ENCODE measurements at places on chromosomes 16 and 17.
A peak's percentile ranks its signal among the peaks of the same experiment; 100 is the strongest.

DNA sequence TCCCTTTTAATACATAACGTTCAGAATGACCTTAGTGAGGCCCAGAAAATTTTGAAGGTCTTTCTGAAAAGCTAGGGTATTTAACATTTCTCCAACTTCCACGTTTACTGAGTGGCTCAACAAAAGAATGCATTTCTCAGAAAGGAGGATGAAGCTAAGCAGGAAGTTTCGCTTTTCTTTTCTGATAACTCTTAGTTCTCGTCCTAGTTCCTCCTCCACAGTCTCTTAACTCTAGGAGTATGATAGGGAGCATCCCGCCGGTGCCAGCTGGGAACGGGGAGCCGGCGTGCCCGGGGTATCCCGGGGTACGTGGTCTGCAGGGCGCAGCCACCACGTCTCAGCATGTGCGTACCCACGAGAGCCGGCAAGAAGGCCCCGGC is 363 bp downstream of the KARS1 start:
- DNase-seq = no peak

- no peak for DNase-seq
Measured at GRCh38 chr17:80706463-80706867, 161.8 kb downstream of the RPTOR start.

GRCh38 chr17:38598536-38598935 is 7.2 kb downstream of the SRCIN1 start:
- DNase-seq = peak; percentile 78

DNA sequence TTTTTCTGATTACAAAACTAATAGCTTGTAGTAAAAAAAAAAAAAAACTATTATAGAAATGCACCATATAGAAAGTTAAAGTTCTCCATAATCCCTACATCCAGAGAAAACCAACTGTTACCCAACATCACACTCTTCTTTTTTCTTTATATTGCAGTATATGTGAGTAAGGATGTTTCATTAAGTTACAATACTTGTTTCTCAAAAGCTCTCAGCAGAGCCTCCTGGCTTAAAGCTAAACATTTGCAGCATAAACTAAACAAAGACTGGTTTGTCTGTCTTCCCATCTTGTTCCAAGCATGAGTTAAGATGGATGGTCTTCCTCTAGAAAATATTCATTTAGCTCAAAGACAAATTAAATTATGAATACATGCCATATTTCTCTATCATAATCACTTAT is 25.2 kb downstream of the GRB2 start:
- no peak for DNase-seq

GRCh38 chr17:81347437-81347836 is 47.8 kb upstream of the BAHCC1 start:
- DNase-seq = no peak

- no peak for DNase-seq
Measured at GRCh38 chr16:26070302-26071100, 378.7 kb downstream of the HS3ST4 start.

- DNase-seq = no peak
Measured at GRCh38 chr16:31129568-31130335, 5.8 kb downstream of the PRSS8 start.

GRCh38 chr17:16988749-16989229 is 16.9 kb upstream of the TNFRSF13B start:
- DNase-seq = no peak

DNA sequence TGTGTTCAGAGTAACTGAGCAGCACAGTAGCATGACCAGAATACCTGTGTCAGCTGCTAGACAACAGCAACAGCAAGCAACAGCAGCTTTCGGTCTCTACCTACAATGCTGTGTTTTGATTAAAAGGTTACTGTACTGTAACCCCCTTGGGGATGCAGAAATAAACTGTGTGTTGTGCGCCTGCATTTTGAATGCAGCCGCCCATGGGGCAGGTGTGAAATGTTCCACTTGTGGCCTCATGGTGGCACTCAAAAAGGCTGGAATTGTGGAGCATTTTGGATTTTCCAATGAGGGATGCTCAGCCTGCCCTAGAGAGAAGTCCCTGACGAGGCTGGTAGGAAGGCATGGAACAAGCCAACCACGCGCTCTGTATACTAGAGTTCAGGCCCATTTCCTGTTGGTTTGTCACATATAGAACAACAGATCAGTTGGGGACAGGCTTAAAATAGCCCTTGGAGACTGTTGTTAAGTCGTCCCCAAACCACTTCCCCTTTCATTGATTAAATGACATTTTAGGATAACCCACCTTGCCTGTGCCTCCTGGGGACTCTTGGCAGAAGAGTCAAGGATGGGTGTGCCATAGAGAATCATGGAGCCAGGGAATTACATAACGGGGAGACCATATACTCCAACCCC is 27.1 kb downstream of the SCPEP1 start:
- DNase-seq = no peak

DNA sequence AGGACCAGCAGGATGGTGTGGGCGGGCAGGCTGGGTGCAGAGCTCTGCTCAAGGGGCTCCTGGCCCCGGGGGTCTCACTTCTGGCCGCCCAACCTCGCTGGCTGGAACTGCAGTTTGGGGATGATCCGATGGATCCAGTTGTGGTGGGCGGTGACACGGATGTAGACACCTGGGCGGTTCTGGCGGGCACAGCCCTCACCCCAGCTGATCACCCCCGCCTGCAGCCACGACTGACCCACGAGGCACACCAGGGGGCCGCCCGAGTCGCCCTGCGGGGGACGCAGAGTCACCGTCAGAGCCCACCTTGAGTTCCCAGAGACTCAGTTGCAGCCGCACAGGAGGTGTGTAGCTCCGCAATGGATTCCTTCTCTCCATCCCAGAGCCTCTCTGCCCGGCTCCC is 7.5 kb downstream of the PRSS27 start:
- DNase-seq = no peak

DNA sequence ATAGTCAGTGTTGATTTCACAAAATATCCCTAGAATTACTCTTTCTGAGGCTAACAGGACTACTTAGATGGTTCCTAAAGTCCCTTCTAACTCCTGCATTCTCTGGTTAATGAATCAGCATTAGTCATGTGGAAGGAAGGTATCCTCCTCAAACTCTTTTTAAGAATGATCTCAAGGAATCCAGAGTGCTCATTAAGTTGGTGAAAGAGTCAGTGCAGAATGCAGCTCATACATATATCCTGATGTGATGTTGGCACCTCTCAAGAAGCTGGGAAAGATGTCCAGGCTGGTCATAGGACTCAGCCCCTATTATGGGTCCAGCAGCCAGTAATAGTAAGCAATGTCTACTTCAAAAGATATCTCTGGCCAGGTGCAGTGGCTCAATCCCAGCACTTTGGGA is 65.5 kb downstream of the PIGL start:
- DNase-seq = no peak

GRCh38 chr17:77281904-77282367 is 141.2 kb downstream of the SEC14L1 start:
- DNase-seq = no peak

DNA sequence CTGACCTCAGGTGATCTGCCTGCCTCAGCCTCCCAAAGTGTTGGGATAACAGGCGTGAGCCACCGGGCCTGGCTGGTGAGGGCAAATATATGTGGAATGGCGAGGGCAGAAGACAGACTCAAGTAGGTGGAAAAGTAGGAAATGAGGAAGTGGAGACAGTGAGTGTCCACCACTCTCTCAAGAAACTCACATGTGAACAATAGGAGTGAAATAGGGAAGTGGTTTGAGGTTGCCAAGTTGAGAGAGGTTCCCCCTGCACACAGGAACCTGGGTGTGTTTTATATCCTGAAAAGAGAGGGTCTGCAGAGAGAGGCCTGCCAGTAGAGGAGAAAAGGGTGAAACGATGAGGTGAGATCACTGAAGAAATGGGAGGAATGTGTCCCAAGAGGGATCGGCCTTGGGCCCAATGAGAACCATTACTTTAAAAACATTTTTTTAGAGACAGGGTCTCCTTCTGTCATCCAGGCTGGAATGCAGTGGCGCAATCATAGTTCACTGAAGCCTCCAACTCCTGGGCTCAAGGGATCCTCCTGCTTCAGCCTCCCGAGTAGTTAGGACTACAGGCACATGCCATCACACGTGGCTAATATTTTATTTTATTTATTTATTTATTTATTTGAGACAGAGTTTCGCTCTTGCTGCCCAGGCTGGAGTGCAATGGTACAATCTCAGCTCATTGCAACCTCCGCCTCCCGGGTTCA is 17.1 kb upstream of the CORO1A start:
- DNase-seq = no peak

DNA sequence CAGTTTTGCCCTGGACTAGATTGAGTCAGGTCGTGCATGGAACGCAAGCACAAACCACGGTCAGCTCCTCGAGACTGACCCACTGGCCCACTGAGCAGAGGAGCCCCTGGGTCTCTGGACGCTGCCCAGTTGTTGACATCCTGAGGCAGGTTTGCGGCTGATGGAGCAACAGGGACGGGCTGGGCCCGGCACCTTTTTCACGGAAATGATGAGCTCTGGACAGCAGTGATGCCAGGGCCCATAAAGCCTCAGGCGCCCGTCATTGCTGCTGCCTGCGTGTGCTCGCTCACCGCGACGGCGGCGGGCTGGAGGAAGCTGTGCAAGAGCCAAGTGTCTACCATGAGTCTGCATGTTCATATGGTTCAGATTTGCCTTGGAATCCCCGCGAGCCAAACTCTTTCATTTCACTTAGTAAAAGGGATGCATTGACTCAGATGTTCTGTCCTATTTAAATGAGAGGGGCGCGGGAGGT is 30.8 kb upstream of the CRISPLD2 start:
- DNase-seq = no peak

- no peak for DNase-seq
Measured at GRCh38 chr17:29061036-29061435, 18.1 kb downstream of the PIPOX start.

DNA sequence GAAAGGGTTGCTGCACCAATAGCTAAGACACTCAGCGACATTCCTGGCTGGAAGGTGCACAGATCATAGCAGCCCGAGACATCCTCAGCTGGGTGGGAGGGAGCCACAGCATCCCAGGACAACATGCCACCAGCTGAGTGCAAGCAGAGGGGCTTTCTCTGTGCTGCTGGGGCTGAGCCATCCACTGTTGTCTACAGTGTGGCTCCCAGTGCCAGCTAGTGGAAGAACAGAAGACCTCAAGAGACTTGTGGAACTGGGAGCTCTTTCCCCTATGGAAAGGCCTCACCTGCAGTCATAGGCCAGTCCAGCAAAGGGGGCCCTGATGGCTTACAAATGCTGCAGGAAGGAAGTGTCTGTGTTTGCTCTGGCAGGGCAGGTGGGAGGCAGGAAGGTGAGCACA is 131.0 kb downstream of the C16orf78 start:
- DNase-seq = no peak

- no peak for DNase-seq
Measured at GRCh38 chr16:30541502-30542329, 7.1 kb upstream of the ZNF747 start.

DNA sequence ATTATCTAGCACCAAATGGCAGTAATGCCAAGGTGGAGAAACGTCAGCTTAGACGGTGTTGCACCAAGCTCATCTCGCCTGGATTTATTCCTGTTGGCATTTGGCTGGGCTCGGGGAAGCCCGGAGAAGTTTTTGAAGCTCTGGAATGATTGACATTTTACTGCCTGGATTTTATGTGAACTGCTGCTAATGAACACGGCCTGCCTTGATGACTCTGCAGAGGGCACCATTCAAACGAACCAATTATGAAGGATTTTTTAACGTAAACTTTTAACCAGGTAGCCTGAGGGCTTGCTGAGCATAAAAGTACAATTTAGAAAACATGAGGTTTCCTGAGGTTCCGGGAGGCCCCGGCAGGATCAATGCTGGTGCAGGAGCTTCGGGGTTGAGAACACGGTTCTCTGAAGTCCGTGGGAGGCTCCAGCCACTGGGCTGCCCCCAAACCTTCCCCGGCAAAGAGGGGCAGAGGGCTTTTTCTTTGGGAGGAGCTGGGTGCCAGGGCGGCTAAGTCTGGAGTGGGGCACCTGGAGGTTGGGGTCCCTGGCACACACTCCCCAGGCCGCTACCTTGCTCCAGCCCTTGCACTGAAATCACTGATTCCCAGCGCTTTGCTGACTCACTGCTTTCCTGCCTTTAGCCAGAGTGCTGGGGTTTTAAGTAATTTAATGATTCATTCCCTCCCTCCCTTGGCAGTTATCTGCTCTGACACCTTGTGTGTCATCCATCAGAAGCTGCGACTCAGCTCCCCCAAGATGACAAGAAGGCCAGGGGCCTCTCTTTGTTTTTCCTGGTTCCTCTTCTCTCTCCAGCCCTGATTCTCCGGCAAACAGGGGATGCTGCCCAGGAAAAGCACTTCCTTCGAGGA is 161.2 kb upstream of the IRX3 start:
- DNase-seq = no peak

GRCh38 chr17:353213-353837 is 718 bp upstream of the RPH3AL start:
- no peak for DNase-seq

GRCh38 chr17:58249270-58250133 is 11.1 kb downstream of the LPO start:
- peak; percentile 80 for DNase-seq

DNA sequence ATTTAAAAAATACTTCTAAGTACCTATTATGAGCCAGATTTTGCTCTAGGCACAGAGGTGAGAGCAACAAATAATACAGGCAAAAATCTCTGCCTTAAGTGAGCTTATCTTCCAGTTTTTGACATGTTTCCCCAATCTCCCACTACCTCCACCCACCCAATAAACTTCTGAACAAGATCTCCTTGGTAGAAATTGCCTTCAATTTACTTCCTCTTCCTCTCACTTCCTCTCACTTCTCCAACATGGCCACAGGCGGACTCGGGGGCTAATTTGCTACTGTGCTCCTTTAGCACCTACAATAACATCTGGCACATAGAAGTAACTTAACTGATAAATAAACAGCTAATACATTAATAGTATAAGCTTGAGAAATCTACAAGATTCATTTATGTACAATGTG is 82.6 kb downstream of the CACNG1 start:
- no peak for DNase-seq

DNA sequence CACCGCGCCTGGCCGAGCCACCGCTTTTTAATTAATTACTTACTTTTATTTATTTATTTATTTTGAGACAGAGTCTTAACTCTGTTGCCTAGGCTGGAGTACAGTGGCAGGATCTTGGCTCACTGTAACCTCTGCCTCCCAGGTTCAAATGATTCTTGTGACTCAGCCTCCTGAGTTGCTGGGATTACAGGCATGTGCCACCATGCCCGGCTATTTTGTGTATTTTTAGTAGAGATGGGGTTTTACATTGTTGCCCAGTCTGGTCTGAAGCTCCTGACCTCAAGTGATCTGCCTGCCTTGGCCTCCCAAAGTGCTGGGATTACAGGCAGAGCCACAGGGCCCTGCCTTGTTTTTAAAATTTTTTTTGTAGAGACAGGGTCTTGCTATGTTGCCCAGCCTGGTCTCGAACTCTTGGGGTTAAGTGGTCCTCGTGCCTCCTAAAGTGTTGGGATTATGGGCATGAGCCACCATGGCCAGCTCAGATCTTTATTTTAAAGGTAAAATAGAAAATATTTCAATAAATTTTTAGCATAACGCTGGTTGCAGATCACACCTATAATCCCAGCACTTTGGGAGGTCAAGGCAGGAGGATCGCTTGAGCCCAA is 18.3 kb upstream of the NUDT16L1 start:
- no peak for DNase-seq
